ENCODE measurements at places on chromosomes 2 and 18. TPM values are rescaled to one million over a fixed set of nuclear protein-coding genes. Genes with fewer than 3 reads are reported as not detected.

The APLF gene
- 0.64 TPM for total RNA-seq

The LBX2 gene
- total RNA-seq, result 4.0 TPM

The PLEK gene
- not detected for total RNA-seq

The ABCG5 gene
- total RNA-seq, result not detected

The FBXO41 gene
- total RNA-seq, result 5.0 TPM

The LYG1 gene
- 2.0 TPM for total RNA-seq

The ATAD2B gene
- 6.2 TPM for total RNA-seq

The MARCO gene
- 0.11 TPM for total RNA-seq

The ACTG2 gene
- 0.16 TPM for total RNA-seq

The LIPG gene
- total RNA-seq, result 0.03 TPM

The IMPACT gene
- total RNA-seq, result 13.9 TPM

The IL1R1 gene
- total RNA-seq, result 24.5 TPM

The GPATCH11 gene
- 9.2 TPM for total RNA-seq

The G6PC2 gene
- not detected for total RNA-seq

The MRPL53 gene
- 146 TPM for total RNA-seq

The MYO5B gene
- total RNA-seq, result 12.7 TPM

The CCNT2 gene
- 10.9 TPM for total RNA-seq

The ONECUT2 gene
- 0.41 TPM for total RNA-seq

The ITGA6 gene
- 44.9 TPM for total RNA-seq

The CPSF3 gene
- total RNA-seq, result 55.6 TPM

The PTH2R gene
- not detected for total RNA-seq

The CYS1 gene
- total RNA-seq, result 0.99 TPM

The SMC6 gene
- 23.1 TPM for total RNA-seq

The GCG gene
- not detected for total RNA-seq

The CTAGE1 gene
- not detected for total RNA-seq

The SLC9A4 gene
- not detected for total RNA-seq

The C1QL2 gene
- 0.18 TPM for total RNA-seq

The ADGRF3 gene
- 0.09 TPM for total RNA-seq

The CELF4 gene
- total RNA-seq, result not detected

The ACVR1C gene
- not detected for total RNA-seq

The SLC35G4 gene
- not detected for total RNA-seq

The SPATA3 gene
- not detected for total RNA-seq

The DNER gene
- total RNA-seq, result 8.5 TPM

The PID1 gene
- 3.0 TPM for total RNA-seq

The STPG4 gene
- 0.12 TPM for total RNA-seq

The CRYGD gene
- total RNA-seq, result not detected

The GPR75 gene
- 2.6 TPM for total RNA-seq

The BUB1 gene
- total RNA-seq, result 46.1 TPM

The NCL gene
- total RNA-seq, result 756 TPM

The GAL3ST2 gene
- total RNA-seq, result 0.28 TPM

The LINC00305 gene
- total RNA-seq, result not detected

The GULP1 gene
- 57.0 TPM for total RNA-seq

The PROM2 gene
- 0.15 TPM for total RNA-seq

The CHRNG gene
- not detected for total RNA-seq

The CXCR1 gene
- not detected for total RNA-seq

The FOXD4L1 gene
- 0.64 TPM for total RNA-seq

The REEP1 gene
- 1.3 TPM for total RNA-seq

The KLHL30 gene
- 0.06 TPM for total RNA-seq

The CD207 gene
- total RNA-seq, result not detected

The OTX1 gene
- total RNA-seq, result 3.5 TPM

The NEU2 gene
- total RNA-seq, result not detected

The CFC1 gene
- total RNA-seq, result not detected

The BMP10 gene
- not detected for total RNA-seq

The PLB1 gene
- 1.3 TPM for total RNA-seq

The TMEM247 gene
- total RNA-seq, result not detected
